Brain pericyte (primary cell): ENCODE measurements at places on chromosomes 3 and 15.

- DNase-seq: no peak
Measured at GRCh38 chr3:195226445-195226844, 44.5 kb downstream of the XXYLT1 start.

- peak; percentile 41 for DNase-seq
Measured at GRCh38 chr3:152269056-152269830, 514 bp downstream of the MBNL1 start.

DNA sequence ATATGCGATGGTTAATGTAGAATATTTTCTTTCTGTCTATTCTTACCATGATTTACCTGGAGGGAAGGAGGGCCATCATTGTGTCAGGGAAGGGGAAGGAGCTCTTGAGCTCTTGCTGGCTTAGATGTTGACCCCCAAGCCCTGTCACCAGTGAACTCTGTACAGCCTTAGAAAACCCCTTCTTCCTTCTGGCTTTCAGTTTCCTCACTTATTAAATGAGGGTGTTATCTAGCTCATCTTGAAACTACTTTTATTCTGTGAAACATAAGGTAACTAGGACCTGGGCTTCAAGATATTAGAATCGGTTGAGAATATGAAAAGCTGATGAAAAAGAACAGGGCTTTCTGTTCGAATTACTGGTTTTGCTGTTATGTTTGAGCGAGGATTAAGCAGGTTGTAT lies 25.1 kb upstream of the UTS2B start:
- no peak for DNase-seq

- DNase-seq: no peak
Measured at GRCh38 chr3:155428563-155428962, 135.1 kb upstream of the STRIT1 start.

DNA sequence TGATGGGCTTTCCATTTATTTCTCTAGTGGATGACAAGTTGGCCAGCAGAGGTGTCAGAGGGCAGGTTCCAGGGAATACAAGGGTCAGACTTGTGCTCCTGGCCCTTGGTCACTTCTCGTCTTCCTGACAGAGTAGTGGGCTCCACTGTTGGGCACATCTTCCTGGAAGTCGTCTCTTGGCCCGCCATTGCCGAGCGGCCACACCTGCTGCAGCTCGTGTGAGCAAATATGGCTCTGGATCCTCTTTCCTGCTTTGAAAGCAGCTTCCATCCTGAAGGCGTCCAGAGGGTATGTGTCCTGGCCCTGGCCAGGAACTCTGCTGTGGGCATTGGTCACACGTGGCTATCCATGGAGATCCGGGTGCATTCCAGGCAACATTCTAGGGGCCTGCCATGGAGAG lies 100.2 kb downstream of the SNRPN start:
- DNase-seq: no peak

GRCh38 chr3:108569336-108569735 lies 19.9 kb downstream of the CIP2A start:
- DNase-seq: no peak

- DNase-seq: no peak
Measured at GRCh38 chr15:34359416-34359815, 7.6 kb downstream of the LPCAT4 start.

DNA sequence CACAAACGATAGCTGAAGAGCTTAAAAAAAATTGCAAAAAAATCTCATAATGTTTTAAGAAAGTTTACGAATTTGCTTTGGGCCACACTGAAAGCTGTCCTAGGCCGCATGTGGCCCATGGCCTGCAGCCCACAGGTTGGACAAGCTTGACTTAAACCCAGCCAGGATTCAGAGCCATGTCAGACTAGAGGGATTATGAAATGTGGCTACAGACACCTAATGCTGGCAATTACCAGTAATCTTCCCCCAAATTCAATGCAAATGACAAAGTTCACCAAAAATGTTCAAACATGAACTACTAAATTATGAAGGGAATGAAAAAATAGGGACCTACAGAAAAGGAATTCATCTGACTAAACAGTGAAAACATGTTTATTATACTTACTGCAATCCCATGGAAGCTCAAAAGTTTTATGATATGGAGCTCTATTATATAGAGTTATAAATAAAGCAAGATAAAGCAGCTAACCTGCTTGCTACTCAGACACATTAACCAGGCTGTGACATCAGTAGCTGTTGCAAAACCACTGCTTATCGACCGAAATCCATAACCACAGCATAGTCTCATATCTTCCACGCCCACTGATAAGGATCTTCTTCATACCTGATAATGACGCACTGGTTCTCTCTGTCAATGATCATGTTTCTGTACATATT lies 49.2 kb downstream of the LDHAL6B start:
- no peak for DNase-seq

DNA sequence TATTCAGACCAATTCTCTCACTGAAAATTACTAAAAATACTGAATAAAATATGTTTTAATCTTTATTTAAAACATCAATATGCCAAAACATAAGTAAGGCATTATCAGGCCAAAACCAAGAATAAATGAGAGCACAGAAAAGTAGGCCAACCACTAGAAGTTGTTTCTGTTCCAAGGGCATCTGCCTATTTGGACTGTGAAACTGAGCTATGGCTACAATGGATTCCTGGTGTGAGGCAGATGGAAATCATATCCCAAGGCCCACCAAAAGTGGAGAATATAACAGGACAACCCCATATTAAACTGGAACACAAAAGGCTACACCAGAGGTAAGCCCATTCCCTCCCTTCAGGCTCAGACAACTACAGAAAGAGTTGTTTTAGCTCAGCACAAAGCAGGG lies 302.8 kb upstream of the IL12A start:
- no peak for DNase-seq

DNA sequence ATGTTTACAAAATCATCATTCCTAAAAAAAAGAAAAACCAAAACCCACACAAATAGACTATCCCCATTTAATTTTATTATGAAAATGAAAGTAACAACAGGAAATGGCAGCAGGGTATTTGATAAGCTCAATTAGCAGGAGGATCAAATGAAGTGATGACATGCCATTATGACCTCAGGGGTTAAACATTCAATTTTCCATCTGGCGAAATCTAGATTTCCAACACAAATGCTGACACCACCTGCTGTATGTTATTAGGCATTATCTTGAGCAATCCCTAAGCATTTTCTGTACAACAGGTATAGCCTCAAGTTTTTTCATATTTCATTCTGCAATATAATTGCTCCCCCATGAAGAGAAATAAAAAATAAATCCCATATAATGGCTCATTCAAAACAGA lies 57.1 kb downstream of the SHQ1 start:
- no peak for DNase-seq

GRCh38 chr3:132210476-132211346 lies 106.5 kb upstream of the ACP3 start:
- DNase-seq: no peak

DNA sequence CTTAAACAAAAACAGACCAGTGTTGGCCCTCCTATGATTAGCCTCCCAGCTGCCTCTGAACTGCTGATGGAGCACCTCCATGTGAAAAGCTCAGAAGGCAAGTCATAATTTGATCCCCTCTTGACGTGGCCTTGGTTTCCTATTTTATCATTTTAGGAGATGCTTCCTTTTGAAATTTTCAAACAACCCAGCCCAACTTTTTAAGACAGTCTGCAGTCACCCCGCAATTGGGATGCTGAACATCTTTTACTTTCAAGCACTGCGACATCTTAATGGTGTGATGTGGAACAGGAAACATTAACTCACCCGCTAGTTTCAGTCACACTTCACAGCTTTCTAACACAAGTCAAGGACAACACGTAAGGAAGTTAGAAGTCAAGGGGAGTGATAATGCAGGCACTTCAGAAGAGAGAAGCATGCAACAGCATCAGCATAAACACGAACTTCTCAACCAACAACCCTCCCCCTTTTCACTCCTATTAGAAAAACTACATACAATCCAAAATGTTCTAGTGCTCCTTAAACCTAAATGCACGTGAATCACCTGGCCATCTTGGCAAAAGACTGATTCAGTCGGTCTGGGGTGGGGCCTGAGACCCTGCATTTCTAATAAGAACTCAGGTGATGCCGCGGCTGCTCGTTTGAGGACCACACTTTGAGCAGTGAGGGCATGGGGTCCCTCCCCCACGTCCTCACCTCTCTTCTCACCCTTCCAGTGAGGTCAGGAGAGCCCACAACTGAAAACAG lies 161.5 kb downstream of the FOXP1 start:
- DNase-seq: no peak
